ENCODE measurements at places on chromosomes 6 and 20.

GRCh38 chr6:108851756-108852155 is 3.5 kb downstream of the ARMC2 start:
- DNase-seq: no peak

DNA sequence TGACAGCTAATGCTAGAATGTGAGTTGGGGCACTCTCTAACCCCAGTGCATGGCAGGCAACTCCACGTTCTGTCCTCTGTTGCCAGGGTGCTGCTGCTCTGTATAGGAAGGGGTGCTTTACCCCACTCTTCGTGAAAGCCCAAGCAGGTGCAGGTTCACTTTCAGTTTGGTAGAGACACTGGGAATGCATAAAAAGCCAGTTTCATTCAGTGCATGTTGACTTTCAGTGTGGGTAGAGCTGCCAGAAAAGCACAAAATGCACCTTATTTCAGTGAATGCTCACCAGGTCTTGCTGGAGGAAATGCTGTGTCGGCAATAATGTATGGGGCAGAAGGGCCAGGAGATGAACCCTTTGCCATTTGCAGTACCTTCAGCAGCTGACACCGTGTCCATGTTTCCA is 62.1 kb upstream of the ADGRB3 start:
- no peak for DNase-seq

- DNase-seq: no peak
These were observed 17.7 kb downstream of the SRXN1 start for GRCh38 chr20:635028-635892.

GRCh38 chr6:1810880-1811279 is 201.2 kb downstream of the FOXC1 start:
- no peak for DNase-seq

DNA sequence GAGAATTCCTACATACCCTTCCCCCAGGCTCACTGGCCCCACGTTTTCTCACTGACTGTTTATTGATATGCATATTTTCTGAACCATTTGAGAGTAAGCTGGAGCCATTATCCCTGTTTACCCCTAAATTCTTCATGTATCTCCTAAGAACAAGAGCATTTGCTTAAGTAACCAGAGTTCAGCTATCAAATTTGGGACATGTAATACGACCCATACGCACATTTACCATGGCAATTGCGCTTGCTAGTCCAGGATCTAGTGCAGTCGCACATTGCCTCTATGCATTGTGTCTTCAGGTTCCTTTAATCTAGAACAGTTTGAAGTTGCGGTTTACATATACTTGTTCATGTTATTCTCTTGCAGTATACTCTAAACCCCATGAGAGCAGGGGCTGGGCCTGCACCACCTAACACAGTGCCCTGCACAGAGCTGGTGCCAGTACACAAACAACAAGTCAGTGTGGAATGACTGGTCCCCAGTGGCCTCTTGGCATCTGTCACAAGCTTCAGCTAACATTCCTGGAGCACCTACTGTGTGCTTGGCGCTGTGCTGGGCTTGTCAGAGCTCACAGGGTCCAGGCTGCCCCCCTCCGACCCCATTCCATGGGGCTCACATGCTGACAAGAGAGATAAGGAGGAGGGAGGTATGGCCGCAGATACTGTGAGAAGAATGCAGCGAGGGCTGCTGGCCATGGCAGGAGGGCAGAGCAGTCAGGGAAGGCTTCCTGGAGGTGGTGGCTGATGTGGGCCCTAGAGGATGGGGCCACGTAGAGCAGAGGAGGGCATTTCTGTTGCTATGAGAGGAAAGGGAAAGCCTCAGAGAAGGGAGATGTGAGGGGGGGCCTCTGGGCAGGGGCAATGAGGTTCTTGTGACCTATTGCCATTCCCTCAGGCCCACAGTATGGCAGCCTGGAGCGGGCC is 28.1 kb downstream of the SPDEF start:
- no peak for DNase-seq

DNA sequence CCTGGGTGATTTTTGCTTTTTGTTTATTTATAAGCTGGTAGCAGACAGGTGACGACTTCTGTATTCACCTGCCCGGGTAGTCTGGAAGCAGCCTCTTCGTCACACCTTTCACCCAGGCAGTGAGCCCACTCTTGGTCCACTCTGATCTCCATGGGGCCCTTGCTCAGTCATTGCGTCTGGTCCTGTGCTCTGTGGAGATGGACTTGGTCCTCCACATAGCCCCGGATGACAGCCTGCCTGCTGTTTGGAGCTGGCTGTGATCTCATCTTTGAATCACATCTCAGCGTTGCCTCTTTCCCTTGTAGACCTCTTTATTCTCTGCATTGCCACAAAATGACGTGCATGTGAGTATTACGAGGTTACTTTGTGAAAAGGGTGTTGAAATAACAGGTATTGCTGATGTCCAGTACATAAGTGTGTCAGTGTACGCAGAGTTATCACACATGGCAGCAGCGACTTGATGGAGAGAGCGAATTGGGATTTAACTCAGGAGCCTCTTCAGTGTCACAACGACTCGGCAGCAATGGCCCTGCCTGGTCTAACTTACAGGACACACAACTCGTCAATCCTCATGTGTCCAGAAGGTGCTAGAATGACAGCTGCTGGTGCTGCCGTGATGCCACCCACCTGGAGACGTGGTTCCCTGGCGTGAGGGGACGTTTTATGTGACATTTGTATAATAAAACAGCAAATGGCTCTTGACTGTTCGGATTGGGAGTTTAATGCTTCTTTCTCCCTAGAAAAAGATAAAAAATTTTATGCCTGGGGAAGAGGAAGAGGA is 24.2 kb upstream of the FRMD1 start:
- DNase-seq: no peak

DNA sequence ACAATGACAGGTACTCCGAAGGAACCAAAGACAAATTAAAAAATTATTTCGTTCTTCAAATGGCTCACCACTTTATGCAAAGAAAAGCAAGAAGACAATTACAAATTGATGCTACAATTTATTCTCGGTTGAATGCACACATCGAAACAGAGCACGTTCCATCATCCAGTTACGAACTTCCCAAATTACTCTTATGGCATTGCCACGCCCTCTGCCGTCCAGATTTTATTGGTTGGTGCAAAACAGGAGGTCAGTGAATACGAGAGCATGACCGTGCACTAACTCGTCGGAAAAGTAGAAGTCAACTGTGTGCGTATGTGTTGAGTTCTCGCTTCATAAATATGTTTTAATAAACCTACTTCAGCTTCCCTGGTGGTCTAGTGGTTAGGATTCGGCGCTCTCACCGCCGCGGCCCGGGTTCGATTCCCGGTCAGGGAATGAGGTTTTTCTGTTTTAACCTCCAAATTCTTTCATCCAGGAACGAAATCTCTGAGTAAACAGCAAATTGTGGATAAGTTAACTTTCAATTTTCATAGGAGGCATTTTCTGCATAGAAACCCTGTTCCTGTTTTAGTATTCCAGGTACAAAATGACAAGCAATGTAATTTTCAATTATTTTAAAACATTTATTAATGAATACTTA is 23.2 kb downstream of the ZNF311 start:
- DNase-seq: peak; percentile 97

- DNase-seq: no peak
These were observed 2.7 kb downstream of the SRF start for GRCh38 chr6:43173591-43174262.

- no peak for DNase-seq
These were observed 71.9 kb upstream of the PLCB4 start for GRCh38 chr20:8996817-8997512.

DNA sequence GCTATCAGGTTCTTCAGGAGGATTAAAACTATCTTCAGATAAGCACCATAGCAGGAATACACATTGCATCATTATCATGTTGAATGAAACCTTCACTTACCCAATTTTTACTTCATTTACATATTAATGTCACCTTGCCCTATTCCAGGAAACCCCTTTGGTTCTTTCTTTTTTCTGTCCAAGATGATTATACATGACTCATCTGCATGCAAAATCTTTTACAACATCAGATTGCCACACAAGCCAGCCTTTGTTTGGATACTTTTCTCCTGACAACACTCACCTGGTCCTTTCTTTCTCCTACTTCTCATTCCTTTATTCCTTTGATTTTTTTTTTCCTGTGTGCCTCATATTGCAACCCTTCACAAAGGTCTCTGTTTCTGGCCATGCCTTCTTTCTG is 200.5 kb upstream of the POU3F2 start:
- DNase-seq: no peak

DNA sequence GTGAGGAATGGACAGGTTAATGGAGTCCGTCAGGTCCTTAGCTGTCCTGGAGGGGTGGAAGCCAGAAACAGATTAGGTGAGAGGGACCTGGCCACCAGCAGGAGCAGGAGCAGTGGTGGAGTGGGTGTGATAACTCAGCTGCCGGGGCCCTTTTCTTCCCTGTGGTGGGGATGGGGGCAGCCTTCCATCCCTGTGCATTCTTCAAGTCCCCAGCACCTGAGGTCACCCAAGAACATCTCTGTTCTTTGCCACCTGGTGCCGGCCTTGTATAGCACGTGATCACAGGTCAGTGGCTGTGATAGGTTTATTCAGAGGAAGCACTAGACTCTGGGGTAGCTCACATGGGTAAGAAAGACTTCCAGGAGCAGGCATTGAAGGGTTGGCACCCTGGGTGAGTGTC is 16.6 kb downstream of the ERGIC3 start:
- no peak for DNase-seq

DNA sequence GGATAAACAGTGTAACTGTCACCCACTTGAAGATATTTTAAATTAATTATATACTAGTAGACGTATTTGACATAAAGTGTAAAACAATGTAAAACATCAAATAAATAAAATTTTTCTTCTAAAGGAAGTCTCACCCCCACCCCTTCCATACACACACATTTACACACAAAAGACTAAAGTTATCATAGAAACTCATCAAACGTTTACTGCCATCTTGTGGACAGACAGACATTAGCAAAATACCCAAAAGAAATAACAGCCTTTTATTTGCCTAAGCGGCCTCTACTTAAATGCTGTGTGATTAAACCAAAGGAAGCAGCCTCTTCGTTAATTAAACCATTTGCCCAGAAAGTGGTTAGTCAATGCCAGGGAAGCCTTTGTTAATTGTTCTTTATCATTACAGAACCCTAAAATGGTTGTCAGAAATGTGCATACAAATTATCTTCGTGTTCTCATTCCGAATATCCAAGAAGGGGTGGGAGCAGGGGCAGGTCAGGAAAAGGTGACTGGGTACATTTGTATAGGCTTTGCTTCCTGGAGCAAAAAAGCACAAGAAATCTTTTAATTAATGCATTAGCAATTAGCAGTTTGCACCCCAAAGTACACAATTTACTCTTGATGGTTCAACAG is 176.2 kb upstream of the SASH1 start:
- DNase-seq: peak; percentile 57

DNA sequence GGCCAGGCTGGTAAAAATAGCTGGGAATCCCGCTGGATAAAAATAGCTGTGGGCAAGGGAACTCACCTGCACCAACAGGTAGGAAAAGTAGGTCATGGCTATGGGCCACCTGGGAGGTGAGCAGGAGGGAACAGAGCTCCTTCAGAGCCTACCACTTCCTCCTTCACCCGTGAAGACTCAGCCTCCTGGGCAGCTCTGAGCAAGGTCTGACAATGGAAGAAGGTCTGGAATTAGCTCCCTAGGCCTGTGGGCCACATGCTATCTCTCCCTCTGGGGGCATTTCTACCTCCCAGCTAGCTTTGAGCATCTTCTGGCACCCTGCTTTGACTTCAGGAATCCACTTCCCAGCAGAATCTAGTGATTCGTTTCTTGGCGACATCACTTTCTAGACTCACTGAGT is 153.9 kb downstream of the MRPL14 start:
- DNase-seq: no peak

- DNase-seq: no peak
These were observed 183.6 kb downstream of the SMOC2 start for GRCh38 chr6:168624540-168624939.

GRCh38 chr6:6736791-6737654 is 148.5 kb downstream of the LY86 start:
- no peak for DNase-seq

GRCh38 chr6:113405326-113406047 is 451.7 kb upstream of the MARCKS start:
- DNase-seq: no peak

DNA sequence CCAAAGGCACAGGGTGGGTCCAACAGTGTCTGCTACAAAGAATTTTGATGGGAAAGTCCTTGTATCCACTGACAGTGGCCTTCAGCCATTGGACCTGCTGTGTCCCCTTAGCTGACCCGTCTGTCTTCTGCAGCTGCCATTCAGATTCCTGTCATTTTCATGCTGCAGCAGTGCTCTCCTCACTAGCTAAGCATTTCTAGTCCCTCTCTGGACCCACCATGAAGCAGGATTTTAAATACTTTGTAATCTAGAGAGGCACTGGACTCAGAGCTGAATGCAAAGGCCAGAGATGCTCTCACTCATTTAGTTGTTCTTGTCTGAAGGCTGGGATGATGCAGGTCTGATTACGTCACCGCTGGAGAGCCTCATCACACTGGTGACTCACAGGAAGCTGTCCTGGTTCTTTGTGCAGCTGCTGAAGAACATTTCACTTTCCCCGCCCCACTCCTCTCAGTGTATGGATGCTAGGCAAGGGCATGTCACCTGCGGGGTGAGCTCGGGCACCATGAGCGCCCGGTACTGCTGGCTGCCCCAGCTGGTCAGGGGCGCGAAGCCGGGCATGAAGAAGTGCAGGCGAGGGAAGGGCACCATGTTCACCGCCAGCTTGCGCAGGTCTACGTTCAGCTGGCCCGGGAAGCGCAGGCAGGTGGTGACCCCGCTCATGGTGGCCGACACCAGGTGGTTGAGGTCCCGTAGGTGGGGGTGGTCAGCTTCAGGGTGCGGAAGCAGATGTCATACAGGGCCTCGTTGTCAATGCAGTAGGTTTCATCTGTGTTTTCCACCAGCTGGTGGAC is 19.4 kb upstream of the TUBB2A start:
- DNase-seq: peak; percentile 45

DNA sequence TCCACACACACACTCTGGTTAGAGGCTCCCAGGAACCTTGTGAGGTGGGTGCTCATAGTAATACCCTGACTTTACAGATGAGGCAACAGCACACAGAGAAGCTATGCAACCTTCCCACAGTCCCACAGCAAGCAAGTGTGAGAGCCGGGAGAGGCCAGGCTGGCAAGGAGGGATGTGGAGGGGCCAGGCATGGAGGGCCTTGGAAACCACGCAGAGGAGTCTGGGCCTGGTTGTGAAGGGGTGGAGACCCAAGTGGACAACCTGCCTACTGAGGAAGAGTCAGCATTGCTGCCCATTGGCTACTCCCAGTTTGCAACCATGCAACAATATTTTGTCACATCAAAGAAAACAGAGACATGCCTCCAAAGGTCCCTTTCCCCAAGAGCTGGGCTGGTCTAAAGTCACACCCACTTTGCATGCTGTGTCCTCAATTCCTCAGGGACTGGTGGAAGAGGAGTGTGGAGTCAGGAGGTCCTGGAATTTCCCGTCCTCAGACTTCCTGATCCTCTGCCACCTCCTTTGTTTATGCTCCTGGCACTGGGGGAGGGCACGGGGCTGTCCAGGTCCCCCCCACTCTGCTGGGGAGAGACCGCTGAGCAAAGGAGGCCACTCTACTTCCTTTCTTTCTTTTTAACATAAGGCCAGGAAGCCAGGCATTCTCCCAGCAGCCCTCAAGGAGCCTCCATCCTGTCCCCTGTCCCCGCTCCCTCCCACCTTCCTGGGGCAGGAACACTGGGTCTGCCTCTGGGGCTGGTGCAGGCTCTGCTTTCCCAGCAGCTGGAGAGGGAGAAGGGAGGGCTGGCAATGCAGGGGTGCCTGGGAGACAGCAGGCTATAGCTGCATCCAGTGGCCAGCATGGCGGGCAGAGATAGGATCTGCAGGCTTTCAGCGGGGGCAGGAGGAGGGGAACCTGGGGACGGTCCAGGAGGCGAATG is 68.3 kb downstream of the NOL4L start:
- DNase-seq: no peak
